Foreskin melanocyte (primary cell): ENCODE measurements at places on chromosomes 16 and 17.

GRCh38 chr16:2500918-2501750 is 12.6 kb upstream of the ATP6V0C start:
- peak; percentile 80 for DNase-seq

- peak; percentile 62 for DNase-seq
These were observed 3.5 kb downstream of the CORO6 start for GRCh38 chr17:29619251-29619650.

- no peak for DNase-seq
These were observed 9.3 kb downstream of the HDAC5 start for GRCh38 chr17:44113868-44114840.

DNA sequence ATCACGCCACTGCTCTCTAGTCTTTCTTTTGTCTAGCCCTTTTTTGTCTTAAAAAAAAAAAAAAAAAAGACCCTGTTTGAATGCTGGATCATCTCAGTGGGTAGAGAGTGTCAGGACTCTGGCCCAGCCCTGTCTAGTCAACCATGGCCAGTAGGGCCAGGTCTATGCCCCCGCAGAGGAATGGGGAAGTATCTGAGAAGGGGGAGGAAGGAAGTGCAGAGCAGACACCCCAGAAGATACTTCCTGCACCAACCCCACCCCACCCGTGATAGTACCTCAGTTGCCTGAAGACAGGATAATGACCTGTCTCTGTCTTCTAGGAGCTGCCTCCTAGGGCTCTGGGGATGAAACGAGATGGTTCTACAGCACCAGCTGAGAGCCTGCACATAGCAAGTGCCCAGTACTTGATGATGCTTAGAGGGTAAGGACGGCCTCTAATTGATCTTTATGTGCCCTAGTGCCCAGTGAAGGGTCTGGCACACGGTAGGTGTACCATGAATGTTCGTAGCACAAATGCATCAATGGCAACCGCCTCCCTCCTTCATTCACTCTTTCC is 55.4 kb downstream of the ABAT start:
- no peak for DNase-seq

DNA sequence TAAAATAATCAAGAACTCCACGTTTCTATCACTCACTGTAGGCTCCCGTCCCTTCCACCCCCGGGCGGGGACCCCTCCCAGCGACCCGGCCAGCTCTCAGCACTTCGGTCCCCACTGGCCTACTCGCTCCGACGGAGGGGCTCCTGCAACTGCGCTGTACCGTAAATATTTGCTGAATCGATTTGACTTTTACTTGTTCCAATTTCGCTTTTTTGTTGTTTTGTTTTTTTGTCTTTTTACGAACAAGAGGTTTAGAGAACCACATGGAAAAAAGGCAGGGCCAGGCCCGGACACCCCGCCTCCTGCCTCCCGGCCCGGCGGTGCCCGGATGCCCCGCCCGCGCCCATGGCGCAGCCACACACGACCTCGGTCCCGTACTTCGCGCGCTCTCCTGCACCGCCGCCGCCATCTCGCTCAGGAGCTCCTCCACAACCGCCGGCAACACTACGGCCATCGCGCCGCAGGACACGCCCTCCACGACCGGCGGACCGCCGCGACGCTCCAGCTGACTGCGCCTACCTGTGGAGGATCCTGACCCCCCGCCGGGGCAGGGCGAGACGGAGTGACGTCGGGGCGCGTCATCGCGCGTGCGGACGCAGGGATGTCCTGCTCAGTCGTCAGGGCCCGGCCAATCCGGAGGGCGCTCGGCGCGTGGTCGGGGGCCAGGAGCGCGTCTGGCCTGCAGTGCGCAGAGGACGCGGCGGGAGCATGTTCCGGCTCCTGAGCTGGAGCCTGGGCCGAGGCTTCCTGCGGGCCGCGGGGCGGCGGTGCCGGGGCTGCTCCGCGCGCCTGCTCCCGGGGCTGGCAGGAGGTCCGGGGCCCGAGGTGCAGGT is at the start of the genes TTC19 and ZSWIM7:
TTC19 (plus strand) TSS at position 684 of the 833 bp plus-strand sequence; CDS start at position 709, 25 bp downstream.
ZSWIM7 (minus strand) TSS at position 564 of the 833 bp plus-strand sequence; CDS start at position 454, 110 bp downstream.
- peak; percentile 93 for DNase-seq

- no peak for DNase-seq
These were observed 115.9 kb downstream of the DYNLRB2 start for GRCh38 chr16:80656711-80657150.

DNA sequence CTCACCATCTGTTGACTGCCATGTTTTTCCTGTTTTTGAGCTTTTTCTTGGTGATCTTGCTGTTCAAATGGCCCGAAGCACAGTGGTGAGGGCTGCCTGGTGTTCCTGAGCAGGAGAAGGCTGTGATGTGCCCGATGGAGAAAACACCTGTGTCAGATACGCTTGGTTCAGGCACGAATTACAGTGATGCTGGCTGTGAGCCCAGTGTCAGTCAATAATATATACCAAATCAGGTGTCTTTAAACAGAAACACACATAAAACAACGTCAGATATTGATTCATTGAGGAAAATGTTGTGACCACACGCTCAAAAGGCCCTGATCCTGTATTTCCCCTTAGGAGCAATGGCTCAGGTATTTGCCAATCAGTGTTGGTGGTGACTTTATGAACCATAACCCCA is 111.7 kb downstream of the SDR42E1 start:
- DNase-seq, result no peak

GRCh38 chr17:74271281-74271680 is 2.8 kb upstream of the DNAI2 start:
- DNase-seq, result no peak

DNA sequence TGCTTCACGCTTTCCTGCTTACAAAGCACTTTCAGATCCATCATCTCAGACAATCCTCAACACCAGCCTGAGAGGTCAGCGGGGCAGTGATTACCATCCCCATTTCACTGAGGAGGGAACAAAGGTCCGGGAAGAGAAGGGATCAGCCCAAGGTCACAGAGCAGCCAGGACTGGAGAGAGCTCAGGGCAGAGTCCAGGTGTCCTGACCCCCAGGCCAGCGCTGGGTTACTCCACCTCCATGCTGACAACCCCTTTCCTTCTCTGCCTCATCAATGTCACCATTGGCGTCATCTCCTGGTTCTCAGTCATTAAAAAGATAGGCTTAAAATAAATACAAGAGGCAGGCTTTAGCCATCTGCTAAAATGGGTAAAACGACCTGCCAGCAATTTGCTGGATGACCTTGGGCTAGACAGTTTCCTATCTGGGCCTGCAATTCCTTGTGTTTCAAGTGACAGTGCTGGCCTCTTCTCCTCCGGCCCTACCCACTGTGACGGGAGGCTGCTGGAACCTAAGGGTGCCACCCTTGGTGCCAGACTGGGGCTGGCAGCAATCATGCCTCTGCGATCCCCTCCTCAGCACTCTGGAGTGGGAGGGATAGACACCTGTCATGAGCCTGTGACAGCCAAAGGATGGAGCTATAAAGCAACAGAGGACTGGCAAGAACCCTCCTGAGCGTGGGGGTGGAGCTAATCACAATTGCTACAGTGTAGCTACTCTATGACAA is 79.5 kb upstream of the CCL1 start:
- DNase-seq, result no peak

DNA sequence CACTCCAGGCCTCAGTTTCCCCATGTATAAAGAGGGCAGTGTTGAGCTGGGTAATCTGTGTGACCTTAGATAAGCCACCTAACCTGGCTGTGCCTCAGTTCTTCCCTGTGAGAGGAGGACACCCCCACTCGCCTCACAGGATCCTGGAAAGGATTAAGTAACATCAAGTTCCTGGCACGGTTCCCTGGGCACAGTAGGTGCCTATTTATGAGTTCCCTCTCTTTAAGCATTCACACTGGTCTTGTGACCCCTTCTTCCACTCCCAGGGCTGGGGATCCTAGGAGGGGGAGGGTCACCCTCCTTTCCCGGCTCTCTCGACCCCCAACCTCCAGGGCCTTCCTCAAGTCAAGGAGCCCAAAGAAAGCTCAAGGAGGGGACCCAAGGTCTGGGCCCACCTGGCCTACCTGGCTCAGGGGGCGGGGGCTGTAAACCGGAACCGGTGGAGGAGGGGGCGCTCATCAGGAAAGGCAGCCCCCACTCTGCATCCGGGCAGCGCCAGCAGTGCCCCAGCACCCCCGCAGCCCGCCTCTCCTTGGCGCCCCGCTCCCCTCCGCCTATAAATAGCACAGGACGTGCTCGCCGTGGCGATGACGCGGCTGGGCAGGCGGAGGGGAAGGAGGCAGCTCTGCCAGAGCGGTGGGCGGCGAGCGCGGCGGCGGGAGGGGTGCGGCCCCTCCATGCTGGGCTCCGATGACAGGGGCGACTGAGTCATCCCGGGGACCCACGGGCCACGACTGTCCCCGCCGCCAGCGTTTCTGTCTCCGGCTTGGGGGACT is 9.4 kb downstream of the RPL19 start:
- DNase-seq, result no peak

DNA sequence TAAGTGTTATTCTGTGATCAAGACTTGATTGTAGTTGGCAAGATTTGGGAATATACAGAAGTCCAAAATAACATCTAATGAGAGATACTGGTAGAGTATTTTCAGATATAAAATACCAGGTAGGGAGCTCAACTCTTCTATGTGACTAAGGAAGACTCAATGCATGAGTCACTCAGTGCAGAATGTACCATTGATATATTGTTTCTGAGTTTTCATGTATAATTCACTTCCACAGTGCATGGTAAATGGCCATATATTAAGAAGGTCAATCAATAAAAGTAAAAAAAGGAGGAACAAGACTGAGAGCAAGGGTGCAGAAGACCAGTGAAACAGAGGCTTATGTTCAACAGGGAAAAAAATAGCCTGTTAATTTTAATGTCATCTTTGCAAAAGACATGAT is 1387.9 kb downstream of the CDH8 start:
- no peak for DNase-seq
